T-helper 9 cell (primary cell): ENCODE measurements at places on chromosomes 6 and 20.
A peak's percentile ranks its signal among the peaks of the same experiment; 100 is the strongest.

DNA sequence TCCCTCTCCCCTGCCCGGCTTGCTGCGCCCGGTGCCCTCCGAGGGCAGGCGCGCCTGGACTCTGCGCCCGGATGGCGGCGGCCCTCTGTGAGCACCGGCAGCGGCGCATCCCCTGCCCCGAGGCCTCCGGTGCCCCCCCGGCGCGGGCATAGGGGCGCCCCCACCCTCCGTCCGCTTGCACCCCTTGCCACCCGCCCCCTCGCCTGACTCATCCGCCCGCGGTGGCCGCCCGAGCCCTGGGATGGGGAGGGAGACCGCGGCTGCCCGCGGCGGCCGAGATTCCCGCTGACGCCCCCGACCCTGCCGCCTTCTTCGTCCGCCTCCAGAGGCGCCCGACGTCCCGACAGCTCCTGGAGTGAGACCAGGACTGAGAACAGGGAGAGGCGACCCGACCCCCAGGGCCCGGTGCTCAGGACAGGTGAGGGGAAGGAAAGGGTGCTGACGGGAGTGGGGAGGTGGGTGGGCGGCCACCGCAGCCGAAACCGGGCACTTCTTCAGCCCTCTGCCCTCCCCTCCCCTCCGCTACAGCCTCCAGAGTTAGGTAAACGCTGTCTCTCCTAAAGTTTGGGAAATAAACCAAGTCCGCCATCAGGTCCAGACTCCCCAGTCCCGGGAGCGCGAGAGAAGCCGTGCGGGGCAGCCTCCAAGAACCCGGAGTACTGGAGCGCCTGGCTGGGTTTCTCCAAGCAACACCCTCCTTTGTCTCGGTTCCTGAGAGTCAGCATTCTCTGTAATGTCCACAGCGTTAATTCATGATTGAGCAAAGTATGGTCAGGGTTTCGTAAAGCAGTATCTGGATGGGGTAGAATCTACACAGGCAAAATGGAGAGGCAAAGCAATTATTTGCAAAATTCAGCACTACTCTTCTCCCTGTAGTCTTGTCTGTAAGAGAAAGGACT is 539 bp downstream of the TMEM200A start:
- DNase-seq: peak; percentile 28

GRCh38 chr6:69719602-69720193 is 77.1 kb downstream of the LMBRD1 start:
- DNase-seq: no peak

DNA sequence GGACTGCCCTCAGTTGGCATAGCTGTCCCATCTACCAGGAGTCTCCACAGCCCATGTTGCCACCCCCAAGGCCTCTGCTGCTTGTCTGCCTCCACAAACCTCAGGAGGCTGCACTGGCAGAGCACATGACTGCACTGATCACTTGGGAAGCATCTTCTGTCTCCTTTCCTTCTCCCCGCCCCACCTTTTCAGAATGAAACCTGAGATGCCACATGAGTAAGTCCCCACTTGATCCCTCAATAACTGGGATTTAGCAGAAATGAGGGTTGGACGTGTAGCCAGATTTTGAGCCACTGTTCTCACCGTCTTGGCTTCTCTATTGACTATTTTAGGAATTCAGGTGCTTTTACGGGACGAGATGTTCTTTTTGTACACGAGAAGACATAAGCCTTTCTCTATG is 328.4 kb downstream of the CDC5L start:
- DNase-seq: no peak

GRCh38 chr20:17655286-17655651 is 26.8 kb downstream of the RRBP1 start:
- no peak for DNase-seq

- no peak for DNase-seq
Measured at GRCh38 chr20:1345030-1345755, 16.3 kb upstream of the SDCBP2 start.
